ENCODE measurements at places on chromosomes 12 and 14. TPM values are rescaled to one million over a fixed set of nuclear protein-coding genes. Genes with fewer than 3 reads are reported as not detected.
A peak's percentile ranks its signal among the peaks of the same experiment; 100 is the strongest.

DNA sequence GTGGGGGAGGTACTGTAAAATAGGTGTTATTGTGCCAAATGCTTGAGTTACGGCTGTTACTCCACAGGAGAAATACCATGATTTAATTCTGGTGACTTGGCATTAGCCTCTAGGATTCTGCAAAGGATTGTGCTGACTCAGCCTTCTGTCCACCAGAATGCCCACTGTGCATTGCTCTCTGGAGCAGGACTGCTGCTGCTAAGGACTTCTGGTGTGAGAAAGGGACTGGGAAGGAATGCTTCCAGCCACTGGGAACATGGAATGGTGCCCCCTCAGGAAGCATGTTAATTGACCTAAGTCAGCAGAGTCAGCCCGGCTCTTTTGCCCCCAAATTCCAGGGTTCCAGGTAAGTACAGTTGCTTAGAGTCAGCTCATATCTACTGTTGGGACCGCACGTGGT is 32.9 kb downstream of the ZFHX2 start:
- no peak for DNase-seq

- no peak for DNase-seq
Observed at GRCh38 chr14:55752580-55753390, 172.8 kb downstream of the KTN1 start.

GRCh38 chr14:97036086-97036852 is 239.1 kb downstream of the VRK1 start:
- no peak for DNase-seq

GRCh38 chr14:42778984-42779383 is 1172.3 kb downstream of the LRFN5 start:
- no peak for DNase-seq

- DNase-seq, result peak; percentile 60
Observed at GRCh38 chr12:108803428-108804105, 53.8 kb downstream of the SSH1 start.

- DNase-seq, result no peak
Observed at GRCh38 chr12:12786351-12786705, 869 bp downstream of the APOLD1 start.

DNA sequence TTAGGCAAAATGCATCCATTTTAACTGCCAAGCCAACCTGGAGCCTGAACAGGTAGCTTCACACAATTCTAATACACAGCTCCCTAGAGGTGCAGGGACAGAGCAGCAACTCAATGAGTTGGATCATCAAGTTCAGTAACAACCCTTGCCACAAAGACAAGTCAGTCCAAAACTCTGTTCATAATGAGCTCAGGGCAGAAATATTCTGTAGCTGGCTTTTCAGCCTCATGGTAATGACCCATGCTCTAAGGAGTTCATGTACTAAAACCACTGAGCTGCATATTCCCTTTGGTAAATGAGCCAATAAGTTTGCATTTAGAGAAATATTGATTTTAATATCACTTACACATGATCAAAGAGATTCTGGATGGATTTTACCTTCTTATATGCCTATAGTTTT is 316.1 kb downstream of the SEC23A start:
- DNase-seq, result no peak

Gene CEBPE
- total RNA-seq, result 0.22 TPM

Gene DENND5B
- total RNA-seq, result 23.7 TPM

Gene FIGNL2
- total RNA-seq, result 0.17 TPM

Gene SOCS2
- 2.9 TPM for total RNA-seq

Gene ERGIC2
- 68.5 TPM for total RNA-seq
